Lower leg skin (tissue), 4 donors: ENCODE measurements at places on chromosomes 5 and 9.

DNA sequence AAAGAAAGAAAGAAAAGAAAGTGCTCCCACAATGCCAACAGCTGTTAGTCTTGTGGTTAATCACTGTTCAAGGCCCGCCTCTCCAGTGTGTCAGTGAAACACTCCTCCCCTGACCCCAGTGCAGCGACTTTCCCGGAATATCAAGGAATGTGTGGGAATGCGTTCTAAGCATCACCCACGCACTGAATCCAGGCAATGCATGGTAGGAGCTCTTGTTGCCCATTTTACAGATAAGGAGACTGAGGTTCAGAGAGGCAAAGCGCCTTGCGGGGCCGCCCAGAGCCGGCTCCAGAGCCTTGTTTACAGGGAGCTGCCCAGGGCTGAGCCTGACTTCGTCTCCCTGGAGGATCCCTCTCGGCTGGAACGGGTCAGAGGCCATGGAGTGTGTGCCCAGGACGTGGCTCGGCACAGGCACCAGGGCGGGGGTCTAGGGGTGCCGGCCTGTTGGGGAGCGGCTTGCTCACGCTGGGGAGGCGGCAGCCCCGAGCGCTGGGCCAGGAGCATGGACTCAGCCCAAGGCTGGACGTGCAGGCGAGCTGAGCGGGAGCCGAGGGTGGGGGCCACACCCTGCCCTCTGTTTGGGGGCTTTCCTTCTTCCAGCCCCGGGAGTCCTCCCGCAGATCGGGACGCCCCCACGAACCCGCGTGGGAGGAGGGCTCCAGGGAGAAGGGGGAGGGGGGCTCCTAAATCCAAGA is 823 bp downstream of the ST6GALNAC6 start:
- DNase-seq = no peak

DNA sequence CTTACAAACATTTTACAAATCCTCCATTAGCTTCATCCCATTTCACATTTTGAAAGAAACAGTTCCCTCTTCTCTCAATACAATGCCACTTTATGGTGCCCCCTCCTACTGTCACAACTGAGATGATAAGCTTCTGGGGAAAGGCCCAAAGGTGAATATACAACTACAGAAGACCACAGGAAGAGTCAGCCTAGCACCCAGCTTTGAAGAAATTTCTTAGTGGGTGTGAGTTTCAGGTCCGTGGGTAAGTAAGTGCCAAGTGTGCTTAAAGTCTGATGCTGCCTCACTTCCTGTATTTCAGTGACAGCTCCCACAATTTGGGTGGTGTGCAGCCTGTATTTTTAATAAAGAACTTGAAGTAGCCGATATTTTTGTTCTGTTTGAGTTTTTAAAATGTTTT is 68.1 kb downstream of the ARHGEF28 start:
- no peak for DNase-seq

DNA sequence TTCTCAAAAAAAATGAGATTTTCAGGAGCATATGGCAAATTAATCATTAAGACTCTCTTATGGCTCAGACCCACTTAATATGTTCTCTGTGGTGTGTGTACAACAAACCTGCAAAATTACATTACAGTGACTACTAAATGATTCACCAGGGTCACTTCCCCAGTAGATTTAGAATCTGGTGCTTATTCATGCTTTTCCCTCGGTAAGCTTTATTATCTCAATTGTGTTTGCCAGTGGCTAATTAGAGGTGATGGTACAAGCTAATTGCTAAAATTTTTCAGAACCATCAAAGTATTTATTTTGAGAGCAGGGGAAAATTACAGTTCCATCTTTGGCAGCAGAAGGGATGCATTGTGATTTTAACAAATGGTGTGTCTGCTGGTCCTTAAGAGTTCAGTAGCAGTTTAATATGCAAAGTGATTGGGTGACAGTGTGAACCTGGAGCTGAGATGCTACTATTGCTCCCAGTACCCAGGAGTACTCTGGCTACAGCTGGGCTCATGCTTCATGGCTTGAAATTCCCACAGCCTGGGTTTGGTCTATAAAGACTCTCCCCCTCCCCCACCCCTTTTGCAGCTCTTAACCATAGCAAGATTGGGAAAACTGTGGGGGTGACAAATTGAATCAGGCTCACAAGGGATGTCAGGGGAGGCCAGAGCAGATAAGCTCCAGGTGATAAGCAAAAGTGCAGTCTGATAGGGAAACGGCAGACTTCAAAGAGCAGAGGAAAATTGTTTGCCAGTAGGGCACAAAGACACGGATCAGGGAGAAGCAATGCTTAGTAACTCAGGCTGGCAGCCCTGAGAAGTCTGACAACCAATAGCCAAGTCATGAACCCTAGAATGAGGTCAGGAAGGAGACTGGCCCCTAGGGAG is 92.8 kb upstream of the RAD23B start:
- no peak for DNase-seq

GRCh38 chr5:170629566-170630175 is 125.9 kb downstream of the KCNIP1 start:
- DNase-seq = no peak

DNA sequence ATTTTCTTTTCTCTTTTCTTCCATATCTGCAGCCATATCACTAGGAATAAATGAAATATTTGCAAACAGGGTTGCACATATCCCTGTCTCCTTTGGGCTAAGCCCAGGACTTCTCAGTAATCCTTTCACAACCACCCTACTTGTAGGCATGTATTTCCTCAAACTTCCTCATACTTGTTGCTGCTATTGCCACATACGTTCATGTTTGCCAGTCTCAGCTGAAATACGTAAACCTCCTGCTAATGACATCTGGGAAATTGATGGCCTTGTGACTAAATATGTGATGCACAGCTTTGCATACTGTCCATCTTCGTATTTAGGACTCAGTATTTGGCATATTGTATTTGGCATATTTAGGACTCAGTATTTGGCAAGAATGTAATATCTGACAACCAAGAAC is 224.6 kb downstream of the PLK2 start:
- DNase-seq = no peak

GRCh38 chr5:178460598-178460997 is 129.6 kb downstream of the COL23A1 start:
- DNase-seq = no peak

GRCh38 chr5:66009277-66009676 is 82.9 kb downstream of the ERBIN start:
- no peak for DNase-seq

DNA sequence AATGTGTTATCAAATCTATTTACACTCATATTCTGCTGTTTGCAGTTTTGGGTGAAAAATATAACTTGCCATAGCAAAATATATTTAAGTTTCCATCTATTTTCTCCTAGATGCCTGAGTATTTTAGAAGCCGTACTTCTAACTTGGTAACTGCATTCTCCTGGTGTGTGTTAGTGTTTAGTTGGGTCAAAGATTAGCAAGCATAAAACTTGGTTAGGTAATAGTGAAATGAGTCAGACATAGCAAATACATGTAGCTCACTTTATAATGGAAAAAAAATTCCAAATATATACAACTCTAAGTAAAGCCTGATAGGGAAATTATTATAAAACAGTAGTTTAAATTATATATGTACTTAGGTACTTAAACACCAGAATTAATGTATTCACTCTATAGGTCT is 640.7 kb upstream of the ST8SIA4 start:
- no peak for DNase-seq

DNA sequence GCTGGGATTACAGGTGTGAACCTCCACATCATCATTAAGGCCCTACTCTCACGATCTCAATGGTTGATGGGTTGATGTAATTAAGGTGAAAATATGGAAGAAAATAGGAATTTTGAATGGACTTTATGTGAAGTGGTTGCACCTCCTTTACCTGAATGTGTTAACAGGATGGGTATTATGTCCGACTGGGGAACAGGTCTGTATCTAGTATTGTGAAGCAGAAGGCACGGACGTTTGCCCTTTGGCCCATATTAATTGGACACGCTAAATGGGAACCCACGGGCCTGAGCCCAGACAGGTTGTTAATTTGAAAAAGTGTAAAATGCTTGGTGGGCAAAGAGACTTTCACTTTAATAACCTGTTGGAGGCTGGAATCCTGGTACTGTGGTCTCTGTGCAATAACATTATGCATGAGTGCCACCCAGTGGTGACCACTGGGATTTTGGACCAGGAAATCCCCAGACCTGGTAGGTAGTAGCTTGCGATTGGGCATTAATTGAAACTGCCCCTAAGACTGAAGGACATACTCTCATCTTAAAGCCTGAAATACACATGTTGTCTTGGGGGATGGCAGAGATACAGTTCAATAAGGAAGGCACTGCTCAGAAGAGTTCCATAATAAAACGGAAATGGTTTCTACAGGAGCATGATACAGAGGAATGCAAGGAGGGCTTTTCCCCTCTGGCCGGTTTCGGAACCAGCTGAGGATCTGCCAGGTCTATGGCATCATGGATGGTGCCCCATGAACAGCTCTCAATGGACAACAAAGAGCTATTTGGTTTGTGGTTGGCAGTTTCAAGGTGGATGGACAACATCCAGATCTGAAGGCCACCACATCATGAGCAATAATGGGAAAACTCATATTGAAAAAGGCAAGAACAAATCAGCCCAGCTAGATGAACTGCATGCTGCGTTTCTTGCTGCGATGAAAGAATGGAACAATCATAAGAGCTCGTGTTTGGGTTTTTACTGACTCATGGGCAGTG is 26.2 kb upstream of the BICD2 start:
- DNase-seq = peak; percentile 87

DNA sequence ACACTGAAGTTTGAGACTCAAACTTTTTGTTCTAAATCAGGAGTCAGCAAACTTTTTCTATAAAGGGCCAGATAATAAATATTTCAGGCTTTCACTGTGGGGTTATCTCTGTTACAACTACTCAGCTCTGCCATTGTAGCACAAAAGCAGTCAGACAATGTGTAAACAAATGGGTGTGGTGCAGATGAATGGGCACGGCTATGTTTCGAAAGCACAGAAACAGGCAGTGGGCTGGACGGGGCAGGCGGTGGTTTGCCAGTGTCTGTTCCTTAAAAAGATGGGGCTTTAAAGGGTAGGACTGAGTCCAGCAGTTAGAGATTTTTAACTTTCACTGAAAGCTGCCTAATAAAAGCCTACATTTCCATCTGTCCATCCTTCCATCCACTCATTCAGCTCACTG is 48.9 kb downstream of the PFDN1 start:
- DNase-seq = no peak

DNA sequence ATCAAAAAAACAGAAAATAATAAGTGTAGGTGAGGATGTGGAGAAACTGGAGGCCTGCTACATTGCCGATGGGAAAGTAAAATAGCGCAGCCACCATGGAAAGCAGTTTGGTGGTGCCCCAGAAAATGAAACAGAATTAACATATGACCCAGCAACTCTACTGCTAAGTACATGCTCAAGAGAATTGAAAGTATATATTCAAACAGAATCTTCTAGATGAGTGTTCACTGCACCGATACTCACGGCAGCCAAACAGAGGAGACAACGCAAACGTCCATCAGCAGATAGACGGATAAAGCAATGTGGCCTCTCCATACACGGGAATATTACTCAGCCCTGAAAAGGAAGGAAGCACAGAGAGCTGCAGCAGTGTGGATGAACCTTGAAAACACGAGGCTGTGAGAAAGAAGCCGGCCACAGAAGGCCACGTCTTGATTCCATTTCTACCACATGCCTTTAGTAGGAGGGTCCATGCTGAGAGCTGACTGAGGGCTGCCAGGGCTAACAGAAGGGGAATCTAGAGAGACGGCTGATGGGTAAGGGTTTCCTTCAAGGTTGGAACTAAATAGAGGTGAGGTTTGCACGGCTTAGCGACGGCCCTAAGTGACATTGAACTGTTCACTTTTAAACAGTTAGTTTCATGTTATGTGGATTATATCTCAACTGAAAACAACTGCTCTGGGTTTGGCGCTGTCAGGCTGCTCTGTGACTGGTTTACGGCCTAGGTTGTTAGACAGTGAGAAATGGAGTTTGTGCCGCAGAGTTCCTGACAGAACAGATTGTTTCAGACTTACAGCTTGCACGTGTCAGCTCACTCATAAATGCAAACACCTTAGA is 29.8 kb downstream of the AHRR start:
- no peak for DNase-seq

DNA sequence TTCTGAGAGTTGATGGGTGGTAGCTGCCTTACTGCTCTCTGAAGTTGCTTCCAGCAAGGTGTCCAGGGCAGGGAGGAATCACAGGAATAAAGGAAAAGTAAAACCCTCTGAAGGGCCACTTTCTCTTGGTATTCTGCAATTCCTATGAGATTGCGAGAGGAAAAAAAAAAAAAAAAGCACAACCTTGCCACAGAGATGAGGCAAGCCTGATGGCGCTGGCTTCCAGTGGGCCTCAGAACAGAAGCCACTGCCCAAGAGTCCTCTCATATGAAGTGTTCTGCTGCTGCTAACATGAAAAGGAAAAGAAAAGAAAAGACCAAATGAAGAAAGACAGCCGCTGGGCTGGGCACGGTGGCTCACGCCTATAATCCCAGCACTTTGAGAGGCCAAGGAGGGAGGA is 80.8 kb upstream of the IL17B start:
- DNase-seq = no peak

GRCh38 chr5:138077064-138077696 is 6.7 kb upstream of the WNT8A start:
- DNase-seq = peak; percentile 46

GRCh38 chr5:68070591-68071281 is 144.8 kb upstream of the PIK3R1 start:
- DNase-seq = no peak

GRCh38 chr9:81379655-81380054 is 309.7 kb downstream of the TLE1 start:
- no peak for DNase-seq
